M059J (cell line): ENCODE measurements at places on chromosomes 13 and 19. TPM values are rescaled to one million over a fixed set of nuclear protein-coding genes. Genes with fewer than 3 reads are reported as not detected.

USPL1 gene
- total RNA-seq: 14.2 and 19.5 TPM in 2 replicates

GRCh38 chr13:113431171-113431570 lies 22.1 kb downstream of the ADPRHL1 start:
- DNase-seq: no peak

DNA sequence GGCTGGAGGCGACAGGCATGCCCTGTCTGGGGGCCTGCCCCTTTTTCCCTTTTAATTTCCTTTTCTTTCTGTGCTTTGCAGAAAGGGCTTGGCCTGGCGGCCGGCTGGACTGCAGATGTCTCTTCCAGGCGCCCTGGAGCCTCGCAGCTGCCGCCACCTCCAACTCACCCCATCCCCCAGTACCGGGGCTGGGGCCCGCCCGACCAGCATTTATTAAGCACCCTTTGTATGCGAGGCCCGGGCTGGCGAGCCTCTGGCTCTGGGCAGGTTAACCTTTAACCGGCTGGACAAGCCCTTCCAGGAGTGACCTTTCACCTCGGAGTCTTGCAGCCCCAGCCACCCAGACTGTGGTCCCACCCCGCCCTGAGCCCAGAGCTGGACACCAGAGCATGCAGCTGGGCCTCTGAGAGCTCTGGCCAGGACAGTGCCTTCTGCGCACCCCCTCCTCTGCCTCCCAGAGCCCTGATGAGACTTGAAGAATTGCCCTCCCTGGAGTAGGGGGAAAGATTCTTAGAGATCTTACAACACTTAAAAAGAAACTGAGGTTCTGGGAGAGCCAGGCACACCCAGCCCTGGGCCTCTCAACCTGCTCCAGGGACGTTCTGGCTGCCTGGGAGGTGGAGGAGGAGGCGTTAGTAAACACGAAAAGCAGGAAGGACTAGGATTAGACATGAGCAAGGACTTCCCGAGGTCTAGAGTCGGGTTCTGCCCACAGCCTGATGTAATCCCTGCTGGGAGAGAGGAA lies 1.1 kb upstream of the NR2F6 start:
- no peak for DNase-seq

SIN3B gene
- 10.1 and 14.5 TPM in 2 replicates for total RNA-seq

- DNase-seq: no peak
Observed at GRCh38 chr13:46578590-46578975, 25.6 kb downstream of the LRCH1 start.

GRCh38 chr13:36385489-36385888 lies 39.3 kb upstream of the SPART start:
- DNase-seq: peak; percentile 16

DNA sequence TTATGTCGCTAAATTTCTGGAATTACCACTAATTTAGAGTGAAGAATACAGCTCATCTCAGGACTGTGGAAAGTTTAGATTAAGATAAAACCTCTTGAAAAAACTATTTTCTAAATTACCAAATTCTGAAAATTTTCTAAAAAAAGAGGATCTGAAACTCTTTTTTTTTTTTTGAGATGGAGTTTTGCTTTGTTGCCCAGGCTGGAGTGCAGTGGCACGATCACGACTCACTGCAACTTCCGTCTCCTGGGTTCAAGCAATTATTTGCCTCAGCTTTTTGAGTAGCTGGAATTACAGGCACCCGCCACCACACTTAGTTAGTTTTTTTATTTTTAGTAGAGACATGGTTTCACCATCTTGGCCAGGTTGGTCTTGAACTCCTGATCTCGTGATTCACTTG lies 16.6 kb upstream of the ZNF253 start:
- DNase-seq: no peak

ZNF547 gene
- total RNA-seq: 1.9 and 5.6 TPM in 2 replicates

ALG5 gene
- 32.0 and 45.3 TPM in 2 replicates for total RNA-seq

ZNF607 gene
- 1.6 and 4.8 TPM in 2 replicates for total RNA-seq

- no peak for DNase-seq
Observed at GRCh38 chr13:102033386-102033785, 368.5 kb downstream of the FGF14 start.

GRCh38 chr13:34416971-34417380 lies 525.1 kb upstream of the NBEA start:
- peak; percentile 72 for DNase-seq

DNA sequence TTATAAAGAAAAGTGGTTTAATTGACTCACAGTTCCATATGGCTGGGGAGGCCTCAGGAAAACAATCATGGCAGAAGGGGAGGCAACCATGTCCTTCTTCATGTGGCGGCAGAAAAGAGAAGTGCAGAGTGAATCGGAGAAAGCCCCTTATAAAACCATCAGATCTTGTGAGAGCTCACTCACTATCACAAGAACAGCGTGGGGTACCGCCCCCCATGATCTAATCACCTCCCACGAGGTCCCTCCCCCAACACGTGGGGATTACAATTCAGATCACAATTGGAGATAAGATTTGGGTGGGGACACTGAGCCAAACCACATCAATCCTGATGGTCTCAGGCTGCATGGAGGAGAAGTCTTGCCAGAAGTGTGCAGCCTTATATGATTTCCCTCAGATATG lies 26.0 kb downstream of the TM9SF2 start:
- no peak for DNase-seq

GRCh38 chr13:48411841-48412531 lies 927 bp downstream of the LPAR6 start:
- no peak for DNase-seq

DNA sequence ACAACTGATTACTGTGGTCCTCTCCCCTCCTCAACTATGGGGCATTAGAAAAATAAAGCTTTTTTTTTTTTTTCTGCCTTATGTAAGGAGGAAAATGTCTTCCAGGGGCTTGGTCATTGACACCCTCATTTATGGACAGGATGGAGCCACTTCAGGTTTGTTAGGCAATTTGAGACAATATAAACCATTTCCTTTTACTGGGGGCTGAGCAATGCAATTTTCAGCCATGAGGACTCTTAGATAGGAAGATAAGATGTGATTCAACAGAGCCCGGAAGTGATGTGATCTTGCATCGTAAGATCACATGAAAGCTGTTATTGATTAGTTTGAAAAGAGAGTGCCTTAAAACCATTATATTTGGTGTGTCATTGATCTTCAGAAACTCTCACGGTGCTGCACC lies 210.8 kb downstream of the OXGR1 start:
- peak; percentile 34 for DNase-seq

GRCh38 chr13:45384474-45385174 lies 33.5 kb downstream of the SLC25A30 start:
- no peak for DNase-seq

GRCh38 chr13:41389580-41389979 lies 67.8 kb upstream of the RGCC start:
- no peak for DNase-seq

DNA sequence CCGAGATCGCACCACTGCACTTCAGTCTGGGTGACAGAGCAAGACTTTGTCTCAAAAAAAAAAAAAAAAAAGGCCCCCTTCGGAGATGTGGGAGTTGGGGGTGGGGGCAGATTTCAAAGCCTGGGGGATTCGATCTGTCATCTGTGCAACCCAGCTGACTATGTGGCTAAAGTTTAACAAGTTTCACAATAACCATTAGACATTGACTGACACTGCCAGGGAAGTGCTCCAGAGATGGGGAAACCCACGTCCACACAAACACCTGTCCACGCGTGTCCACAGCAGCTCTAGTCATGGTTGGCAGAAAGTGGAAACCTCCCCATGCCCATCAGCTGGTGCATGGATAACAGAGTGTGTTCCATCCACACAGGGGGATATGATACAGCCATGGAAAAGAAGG lies 37.6 kb upstream of the HOMER3 start:
- no peak for DNase-seq

GRCh38 chr13:99768986-99769385 lies 202.6 kb downstream of the ZIC5 start:
- no peak for DNase-seq

- DNase-seq: no peak
Observed at GRCh38 chr13:94588541-94588940, 7.4 kb downstream of the TGDS start.

CLDND2 gene
- not detected in 2 replicates for total RNA-seq

- DNase-seq: no peak
Observed at GRCh38 chr19:30778961-30779715, 407.0 kb downstream of the ZNF536 start.
